ENCODE measurements at places on chromosomes 6 and 20.

DNA sequence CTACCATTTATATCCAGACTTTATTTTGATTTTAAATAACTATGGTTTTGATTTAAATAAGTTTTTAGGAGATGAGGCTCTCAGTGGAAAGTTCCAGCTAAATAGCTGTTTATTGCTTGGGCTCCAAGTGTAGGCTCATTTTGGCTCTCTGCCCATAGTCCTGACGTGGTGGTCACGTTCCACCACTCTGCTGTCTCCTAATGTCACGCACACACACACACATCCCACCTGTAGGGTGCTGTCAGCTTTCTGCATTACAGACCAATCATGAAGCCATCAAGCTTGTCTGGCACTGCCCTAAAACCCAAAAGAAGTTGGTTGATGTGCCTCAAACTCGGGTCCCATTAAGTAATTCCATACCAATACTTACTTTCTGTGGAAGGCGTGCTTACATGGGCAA is 45.4 kb downstream of the PANK2 start:
- DNase-seq: no peak

DNA sequence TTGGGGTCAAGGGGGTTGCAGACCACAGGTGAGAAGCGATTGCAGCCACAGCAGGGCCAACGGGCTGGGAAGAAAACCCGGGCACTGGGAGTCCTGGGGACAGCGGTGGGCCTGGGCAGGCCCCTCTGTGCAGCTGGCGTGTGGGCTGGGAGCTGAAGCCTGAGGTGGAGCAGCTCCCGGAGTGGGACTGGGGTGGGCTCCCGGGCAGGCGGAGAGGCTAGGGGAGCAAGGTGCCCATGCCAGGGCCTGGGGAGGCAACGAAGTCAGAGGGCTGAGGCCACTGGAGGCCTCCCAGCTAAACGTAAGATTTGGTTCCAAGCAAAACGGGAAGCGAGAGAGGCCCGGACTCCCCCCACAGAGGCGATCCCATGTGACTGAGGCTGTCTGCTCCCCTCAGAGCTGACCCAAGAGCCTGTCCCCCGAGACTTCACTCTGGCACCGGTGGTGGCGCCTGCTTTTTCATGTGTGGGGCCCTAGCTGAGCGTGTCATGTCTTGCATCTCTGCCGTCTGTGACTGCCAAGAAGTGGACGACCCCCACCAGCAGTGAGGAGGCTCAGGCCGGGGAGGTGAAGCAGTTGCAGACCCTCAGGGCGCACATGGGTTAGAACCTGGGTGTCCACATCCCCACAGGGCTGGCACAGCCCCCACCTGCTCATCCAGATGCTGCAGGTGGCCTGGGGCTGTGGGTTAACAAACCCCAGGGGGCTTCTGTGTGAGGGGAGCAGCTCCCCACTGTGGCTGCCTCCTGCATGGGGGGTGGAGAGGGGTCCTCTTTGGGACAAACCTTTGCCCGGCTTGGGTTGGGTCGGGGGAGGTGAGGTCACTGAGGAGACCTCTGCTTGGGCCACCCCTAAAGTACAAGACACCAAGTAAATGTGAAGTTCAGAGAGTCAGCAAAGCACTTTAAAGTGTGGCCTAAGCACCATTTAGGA is 212.3 kb downstream of the TAF4 start:
- no peak for DNase-seq

DNA sequence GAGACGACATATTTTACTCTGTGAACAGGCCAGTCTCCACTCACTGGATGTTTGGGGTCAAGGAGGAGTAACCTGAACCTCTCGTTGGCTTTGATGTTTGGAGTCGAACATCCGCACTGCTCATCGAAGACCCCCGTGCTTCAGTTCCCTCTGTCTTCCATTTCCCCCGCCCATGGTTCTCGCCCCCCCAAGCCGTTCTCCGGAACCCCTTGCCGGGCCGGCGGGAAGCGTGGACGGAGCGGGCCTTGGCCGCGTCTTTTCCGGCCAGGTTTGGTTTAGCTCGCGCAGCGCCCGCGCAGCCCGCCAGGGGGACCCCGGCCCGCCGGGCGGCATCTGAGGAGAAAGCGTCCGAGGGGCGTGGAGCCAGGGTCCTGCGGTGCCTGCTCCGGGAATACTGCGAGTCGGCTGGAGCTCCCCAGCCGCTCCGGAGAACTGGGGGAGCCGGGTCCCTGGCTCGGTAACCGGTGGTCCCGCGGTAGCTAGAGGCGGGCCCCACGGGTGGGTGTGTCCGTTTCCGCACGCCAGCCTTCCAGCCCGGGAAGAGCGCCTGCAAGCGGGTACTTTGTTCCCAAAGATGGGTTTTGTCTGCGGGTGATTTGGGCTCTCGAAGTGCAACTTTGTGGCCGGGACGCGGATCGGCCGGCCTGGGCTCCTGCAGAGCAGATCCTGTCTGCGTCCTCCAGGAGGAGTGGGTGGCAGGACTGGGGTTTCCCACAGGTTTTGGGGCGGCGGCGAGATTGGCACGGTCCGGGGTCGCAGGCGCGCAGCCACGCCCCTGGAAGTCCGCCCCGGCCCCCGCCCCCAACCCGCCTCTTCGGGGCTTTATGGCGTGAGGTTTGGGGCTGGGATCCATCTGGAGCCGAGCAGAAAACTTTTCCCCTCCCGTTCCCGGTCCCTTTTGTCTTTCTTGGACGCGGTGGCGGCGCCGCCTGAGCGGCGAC is at the start of gene TMEM200A:
Gene TMEM200A, plus strand, starts transcription at position 852 of the 941 bp plus-strand sequence. CDS start 74,406 bp downstream, outside the sequence.
- DNase-seq: peak; percentile 59

GRCh38 chr20:11076434-11077105 is 402.8 kb upstream of the JAG1 start:
- DNase-seq: no peak

DNA sequence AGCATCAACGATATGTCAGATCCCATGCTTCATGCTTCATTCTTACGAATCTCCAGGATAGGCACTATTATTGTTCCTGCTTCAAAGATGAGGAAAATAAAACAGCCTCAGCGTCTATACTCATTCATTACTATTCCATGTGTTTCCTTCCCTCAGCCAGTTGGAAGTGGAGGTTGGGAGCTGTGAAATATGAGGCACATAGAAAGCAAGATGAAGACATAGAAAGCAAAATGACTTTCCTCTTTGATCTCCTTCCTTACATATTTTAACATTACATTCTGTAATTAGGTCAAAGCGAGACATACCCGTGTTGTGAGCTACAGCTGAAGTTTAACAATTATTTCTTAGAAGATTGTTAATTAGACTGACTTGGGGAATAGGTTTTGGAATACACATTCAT is 125.4 kb downstream of the FYN start:
- DNase-seq: no peak

DNA sequence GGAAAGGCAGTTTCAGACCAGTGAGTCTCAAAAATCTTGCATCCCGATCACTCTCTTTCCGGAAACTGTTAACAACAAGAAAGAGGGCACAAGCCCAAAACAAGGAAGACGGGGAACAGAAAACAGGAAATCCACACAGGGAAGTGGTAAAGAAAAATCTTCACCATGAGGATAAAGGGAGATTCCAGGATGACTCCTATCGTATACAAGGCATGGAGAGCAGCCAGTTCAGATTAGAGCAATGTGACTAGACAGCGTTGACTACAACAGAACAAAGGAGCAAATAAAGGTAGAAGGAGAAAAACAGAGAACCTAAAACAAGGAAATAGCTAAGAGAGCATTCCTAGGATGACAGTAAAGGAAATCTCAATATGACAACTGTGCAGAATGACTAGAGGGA is 26.5 kb downstream of the VNN1 start:
- DNase-seq: no peak

DNA sequence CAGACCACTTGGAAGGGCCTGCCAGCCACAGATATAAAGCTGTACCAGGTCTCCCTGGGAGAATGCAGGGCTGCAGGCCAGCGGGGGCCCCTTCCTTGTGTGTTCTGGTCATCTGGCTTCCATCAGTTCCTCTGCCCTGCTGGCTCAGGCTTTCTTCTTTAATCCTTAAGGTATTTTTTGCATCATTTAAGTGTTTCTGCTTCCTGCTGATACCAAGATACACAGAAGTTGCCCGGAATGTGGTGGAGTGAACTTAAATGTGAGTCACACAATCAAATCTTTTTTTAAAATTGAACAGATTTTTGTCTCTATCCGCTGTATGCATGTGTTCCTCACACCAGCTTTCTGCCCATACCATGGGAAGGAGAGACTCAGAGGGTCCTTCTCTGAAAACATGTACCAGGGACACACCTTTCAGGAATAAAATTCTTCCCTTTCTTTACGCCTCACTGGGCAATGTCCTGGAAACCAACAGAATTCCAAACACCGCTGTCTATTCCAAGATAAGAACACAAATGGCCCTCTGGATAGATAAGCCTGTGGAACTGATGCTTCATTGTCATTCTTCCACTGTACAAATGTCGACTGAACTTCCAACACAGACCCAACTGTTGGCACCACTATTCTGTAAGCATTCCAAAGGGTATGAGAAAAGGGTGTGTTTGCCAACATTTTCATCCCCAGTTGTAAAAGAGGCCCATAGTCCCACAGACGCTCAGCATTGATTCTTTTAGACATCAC is 206.2 kb upstream of the MYLIP start:
- DNase-seq: no peak

GRCh38 chr6:232982-233640 is 59.2 kb upstream of the DUSP22 start:
- DNase-seq: no peak

GRCh38 chr6:139219271-139219729 is 72.5 kb downstream of the TXLNB start:
- DNase-seq: peak; percentile 84

- no peak for DNase-seq
These were observed 223.6 kb downstream of the HIVEP2 start for GRCh38 chr6:142721215-142721920.

DNA sequence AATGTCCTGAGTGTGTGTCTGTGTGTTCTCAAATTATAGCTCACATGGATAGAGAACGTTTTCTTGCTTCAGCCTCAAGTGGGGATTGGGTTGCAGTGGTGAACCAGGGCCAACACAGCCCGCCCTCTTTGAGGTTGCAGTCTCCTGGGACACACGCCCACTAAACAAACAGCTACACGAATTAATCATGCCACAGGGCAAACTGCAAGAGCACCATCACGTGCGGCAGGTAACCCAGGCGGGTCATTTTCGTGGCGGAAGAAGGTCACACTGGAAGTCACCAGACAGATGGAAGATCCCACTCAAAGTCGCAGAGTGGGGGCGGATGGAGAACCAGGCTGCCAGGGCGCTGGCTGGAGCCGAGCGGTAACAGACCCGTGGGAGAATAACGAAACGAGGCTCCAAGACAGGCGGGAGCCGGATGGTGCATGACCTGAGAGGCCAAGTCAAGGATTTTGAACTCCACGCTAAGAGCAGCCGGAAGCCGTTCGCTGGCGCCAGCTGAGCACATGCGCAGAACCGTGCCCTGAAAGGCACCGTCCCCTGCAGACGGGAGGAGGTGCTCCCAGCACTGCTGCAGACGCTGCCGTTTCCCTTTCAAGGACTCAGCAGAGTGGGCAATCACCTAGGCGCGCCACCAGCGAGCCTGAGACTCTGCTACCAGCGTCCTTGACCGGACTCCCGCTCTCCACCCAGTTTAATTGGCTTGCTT is 10.7 kb downstream of the DLL1 start:
- DNase-seq: peak; percentile 45

GRCh38 chr6:136127873-136128272 is 122.2 kb downstream of the MTFR2 start:
- no peak for DNase-seq
